ENCODE measurements at places on chromosomes 5 and 9.

- no peak for DNase-seq
These were observed 37.4 kb downstream of the ARHGEF37 start for GRCh38 chr5:149618581-149619248.

DNA sequence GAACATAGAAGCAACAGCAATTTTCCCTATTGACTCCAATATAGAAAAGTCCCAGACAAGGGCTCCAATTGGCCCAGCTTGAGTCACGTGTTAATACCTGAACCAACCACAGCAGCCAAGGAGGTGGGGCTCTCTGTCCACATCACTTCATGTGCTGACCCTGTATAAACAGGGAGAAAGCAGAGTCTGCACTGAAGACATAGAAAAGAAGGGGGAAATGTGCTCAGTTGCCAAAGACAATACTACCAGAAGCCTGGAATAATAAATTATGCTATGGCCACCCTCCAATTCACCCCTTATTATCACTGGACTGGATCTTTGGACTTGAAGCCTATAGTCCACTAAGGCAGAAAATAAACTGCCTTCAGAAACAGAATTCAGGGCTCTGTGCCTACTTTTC, 275.4 kb downstream of the EPB41L4A start:
- no peak for DNase-seq

- no peak for DNase-seq
These were observed 53.3 kb upstream of the LHFPL2 start for GRCh38 chr5:78701795-78702410.

DNA sequence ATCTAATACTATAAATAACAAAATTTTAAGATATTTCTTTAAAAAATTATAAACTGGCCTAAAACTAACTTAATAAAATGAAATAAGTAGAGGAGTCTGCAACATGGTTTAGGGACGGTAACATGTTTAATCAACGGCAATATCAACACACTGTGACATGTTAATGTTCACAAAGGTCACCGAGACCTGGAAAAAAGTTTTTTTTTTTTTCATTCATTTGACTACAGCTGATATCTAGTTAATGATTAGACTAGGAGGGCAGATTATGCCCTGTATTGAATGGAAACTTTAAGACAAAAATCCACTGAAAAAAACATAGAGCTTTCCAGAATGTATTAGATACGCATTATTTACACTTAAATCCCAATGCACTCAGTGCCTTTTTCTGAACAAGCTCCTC, 67.0 kb upstream of the CDK5RAP2 start:
- no peak for DNase-seq

GRCh38 chr5:166625210-166625865, 1666.1 kb upstream of the WWC1 start:
- no peak for DNase-seq

GRCh38 chr5:36164461-36164860, 12.6 kb downstream of the SKP2 start:
- DNase-seq, result no peak

DNA sequence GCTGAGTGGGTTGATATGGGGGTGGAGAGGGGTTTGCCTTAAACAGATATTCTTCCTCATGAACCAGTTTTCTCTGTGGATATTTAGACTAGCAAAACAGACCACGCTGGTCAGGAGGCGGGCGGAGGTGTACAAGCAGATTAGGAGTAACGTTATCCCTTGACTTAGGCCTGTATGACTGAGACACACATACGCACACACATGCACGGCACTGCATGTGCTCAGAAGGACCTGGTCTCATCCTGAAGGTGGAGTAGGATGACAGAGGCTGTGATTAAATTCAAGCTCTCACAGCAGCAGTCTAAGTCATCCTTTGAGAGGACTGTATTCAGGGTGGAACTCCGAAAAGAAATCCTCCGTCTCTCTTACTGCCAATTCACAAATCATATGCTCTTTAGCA, 209.7 kb downstream of the DIRAS2 start:
- DNase-seq, result no peak

- no peak for DNase-seq
These were observed 81.8 kb downstream of the CMYA5 start for GRCh38 chr5:79771387-79771786.

GRCh38 chr9:115594557-115594956, 476.6 kb upstream of the TNC start:
- DNase-seq, result no peak

- no peak for DNase-seq
These were observed 222.8 kb upstream of the PRDM9 start for GRCh38 chr5:23284656-23285055.

DNA sequence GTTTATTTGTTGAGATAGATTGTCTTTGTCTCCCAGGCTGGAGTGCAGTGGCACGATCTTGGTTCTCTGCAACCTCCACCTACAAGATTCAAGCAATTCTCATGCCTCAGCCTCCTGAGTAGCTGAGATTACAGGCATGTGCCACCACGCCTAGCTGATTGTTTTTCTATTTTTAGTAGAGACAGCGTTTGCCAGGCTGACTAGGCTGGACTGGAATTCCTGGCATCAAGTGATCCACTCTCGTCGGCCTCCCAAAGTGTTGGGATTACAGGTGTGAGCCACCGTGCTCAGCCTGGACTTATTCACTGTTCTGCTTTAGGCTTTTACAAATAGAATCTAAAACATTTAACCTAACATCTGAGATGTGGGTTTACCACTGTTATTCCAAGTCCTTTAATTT, 91.3 kb downstream of the COMMD10 start:
- DNase-seq, result no peak

GRCh38 chr5:134178096-134178419, 1.3 kb upstream of the SKP1 start:
- DNase-seq, result no peak

GRCh38 chr5:57693488-57694305, 211.1 kb upstream of the ACTBL2 start:
- no peak for DNase-seq

DNA sequence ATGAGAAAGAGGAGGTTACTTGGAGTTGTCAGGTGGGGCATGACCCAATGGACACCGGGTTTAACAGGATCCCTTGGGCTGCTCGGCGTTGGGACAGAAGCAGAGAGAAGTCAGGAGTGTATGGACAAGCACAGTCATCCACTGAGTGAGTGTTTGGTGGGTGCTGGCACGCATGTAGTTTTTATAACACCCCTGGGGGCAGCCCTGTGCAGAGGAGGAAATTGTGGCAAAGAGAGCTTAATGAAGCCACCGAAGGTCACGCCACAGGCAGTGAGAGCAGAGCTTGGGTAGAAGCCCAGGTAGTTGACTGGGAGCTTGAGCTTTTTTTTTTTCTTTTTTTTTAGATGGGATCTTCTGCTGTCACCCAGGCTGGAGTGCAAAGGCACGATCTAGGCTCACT, 43.2 kb upstream of the IER5L start:
- DNase-seq, result no peak

DNA sequence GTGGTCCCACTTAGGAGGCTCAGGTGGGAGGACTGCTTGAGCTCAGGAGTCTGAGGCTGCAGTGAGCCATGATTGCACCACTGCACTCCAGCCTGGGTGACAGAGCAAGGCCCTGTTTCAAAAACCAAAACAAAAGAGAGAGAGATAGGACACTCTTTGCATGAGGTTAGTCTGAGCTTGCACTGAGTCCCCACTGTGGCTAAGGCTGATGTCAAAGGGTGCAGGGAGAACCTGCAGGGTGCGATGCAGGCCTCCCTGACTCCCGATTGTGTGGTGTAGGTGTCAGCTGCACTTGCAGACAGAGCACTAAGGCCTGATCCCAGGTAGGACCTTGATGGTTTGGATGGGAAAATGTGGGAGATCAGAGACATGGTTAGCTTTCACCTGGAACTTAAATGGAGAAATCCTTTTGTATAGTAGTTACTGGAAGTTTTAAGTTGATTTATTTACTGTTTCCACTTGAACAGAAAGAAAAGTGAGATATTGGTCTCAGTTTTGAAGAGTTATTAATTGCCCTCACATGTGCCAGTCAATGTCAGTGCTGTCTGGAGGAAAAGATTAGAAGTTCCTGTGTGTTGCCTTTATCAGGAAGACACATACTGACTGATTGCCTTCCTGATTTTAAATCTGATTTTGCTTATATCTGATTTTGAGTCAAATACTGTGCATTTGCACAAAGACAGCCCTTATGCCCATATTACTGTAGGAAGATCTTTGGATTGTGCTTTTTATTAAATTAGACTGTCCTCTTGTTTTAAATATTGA, 260.0 kb downstream of the MAST4 start:
- no peak for DNase-seq

DNA sequence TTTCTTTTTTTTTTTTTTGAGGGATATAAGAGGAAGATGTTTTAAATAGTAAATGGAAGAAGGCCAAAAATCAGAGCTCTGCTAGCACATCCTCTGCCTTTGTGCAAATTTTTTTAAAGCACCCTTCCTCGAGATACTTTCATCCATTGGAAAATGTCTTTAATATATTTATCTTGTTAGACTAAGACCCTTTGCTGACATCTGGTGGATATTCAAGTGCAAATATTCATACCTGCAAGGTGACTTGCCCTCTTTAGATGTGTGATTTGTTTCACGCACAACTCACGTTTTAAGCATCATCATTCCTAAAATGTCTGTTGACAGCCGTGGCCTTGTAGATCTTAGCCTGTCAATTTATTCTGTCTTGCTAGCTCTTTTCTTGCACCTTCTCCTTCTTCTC, 258.5 kb downstream of the AGTPBP1 start:
- no peak for DNase-seq

- no peak for DNase-seq
These were observed 166.3 kb downstream of the YIPF5 start for GRCh38 chr5:144004146-144004545.

GRCh38 chr9:21524099-21524830, 42.2 kb upstream of the IFNE start:
- DNase-seq, result no peak

DNA sequence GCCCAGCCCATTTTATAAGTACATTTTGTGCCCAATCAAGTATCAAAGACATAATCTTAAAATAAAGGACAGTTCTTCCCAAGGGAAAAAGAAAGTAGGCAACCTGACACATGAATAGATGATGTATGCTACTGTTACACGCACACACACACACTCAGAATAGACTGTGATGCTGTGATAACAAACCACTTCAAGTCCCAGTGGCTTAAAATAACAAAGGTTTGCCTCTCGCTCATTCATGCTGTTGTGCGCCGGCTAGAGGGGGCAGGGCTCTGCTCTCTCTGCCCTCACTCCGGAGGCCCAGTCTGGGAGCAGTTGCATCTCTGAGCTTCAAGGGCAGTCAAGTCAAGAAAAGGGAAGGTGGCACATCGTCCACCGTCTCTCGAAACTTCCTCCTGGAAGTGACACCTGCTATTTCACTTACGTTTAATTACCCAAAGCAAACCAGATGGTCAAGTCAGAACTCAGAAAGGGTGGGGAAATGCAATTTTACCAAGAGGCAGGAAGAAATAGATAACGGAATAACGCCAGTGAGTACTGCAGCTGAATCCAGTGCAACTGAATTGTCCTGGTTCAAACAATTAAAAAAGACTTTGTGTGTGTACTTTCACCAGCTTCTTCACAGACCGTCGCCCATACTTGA, 43.3 kb downstream of the ANKRD33B start:
- DNase-seq, result no peak

DNA sequence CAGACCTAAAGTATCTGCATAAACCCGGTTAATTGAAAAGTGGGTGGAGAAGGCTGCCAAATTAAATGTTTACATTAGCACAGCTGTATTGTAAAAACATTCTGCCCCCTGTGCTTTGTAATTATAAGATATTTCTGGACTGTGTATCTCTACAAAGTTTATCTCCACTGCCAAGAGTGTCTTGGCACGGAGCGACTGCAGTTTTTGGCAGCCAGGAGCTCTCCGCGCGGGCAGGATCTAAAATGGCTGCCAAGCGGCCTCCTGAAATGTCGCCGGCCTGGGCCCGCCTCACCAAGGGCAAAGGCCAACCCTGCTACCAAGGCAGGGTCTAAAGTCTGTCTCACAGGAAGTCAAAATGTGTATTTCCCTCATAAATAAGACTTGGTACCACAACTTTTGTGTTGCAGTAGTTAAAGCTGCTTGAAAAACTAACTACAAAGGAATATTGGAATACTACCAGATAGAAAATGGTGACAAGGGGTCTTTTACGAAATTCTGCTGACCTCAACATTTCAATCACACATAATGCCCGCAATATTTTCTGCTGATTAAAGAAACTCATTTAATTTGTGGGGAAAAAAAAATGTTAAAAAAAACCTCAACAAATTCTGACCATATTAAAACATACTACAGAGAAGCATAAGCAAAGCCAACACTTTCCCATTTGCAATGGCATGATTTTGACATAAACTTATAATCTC, 110.4 kb downstream of the NFIB start:
- DNase-seq, result no peak

GRCh38 chr5:140842798-140843733, 2.1 kb downstream of the PCDHA8 start:
- DNase-seq, result no peak

DNA sequence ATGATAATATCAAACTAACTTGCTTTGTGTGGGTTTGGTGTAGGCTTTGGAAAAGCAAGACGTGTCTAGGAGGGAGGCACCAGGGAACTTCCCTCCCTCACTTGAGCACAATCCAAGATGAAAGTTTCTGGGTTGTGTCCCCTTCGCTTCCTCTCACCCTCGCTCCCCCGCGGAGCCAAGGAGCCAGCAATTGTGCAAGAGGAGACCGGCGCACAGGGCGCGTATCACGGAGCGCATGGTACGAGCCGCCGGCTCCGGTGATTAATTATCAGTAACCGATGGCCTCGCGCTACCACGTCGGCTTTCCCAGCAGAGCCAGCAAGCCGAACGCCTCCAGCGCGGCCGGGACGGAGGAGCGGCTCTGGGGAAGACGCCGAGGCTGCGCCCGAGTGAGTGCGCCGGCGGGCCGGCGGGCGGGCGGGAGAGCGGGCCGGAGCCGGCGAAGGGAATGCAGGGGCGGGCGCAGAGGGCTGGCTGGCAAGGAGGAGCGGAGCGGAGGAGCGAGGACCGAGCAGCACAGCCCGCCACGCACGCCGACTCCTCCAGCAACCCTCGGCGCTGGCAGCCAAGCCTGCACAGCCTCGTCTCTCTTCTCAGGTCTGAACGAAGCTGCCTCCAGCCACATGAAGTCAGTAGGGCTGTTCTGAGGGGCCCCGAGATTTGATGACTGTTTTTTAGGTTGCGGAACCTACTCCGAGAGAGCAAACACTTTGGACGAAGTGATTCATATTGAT, 143.6 kb downstream of the BNC2 start:
- no peak for DNase-seq

All from activated T-helper 1 cell treated with anti-CD3 and anti-CD28 coated beads, Interleukin-2, amount 50 U/mL, for 16 hours (primary cell).